GM23248 (cell line): ENCODE measurements at places on chromosomes 3 and 15.

GRCh38 chr15:28904003-28904402 lies 18.2 kb downstream of the APBA2 start:
- DNase-seq, result no peak

DNA sequence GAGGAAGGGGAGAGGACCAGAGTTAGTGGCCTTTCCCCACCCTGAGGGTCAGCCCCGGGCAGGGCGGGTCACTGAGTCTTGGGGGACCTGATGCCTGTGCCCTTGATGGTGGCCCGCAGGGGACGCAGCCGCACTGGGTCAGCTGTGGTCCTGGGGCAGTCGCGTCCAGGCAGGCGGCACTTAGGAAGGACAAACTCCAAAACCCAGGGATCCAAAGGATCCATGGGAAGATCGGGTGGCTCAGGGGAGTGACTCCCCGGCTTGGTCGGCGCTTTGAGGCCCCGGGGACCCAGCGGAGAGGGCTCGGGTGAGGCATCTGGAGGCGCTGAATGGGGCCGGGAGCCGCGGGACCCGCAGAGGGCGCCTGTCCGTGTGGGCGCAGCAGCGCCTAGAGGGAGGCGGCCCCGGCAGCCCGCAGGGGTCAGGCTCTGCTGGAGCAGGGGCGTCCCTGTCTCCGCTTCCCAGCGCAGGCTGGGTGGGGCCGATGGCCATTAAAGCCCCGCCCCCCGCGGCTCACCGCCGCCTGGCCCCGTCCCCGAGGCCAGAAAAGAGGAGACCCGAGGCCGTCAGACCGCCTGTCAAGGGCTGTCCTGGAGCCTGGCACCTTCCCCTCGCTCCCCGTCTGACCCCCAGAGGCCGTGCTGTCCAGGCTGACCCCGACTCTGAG lies 17.5 kb downstream of the CIDEC start:
- DNase-seq, result peak; percentile 51

DNA sequence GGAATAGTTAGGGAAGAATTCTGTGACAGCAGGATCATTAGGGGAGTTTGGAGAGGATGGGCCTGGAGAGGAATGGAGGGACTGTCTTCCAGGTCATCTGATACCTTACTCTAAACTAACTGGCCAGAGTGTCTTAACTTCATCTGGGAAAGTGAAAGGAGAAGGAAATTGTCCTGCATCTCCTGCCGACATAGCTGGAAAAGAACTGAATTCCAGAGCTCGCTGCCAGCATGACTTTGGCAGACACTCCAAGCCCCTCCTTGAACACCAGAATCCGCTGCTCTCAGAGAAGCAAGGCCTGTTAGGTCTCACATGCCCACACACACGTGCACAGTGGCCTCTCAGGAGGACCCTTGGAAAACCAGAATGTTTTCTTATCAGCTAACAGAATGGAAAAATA lies 10.5 kb downstream of the ABI3BP start:
- peak; percentile 56 for DNase-seq

DNA sequence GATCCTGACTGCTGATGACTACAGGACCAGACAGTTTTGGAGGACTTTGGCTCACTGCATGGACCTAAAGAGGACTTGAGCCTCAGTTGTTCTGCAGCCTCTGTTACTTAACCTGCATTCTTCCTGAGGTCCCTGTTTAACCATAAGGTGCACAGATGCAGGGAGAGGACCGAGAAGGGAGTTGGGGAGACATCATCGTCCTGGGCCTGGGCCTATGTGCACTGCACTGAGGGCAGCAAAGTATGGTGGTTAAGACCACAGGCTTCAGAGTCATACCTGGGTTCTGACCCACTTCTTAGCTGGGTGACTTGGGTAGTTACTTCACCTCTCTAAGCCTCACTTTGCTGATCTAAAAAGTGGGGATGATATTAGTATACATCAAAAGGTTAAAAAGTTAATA lies 21.9 kb downstream of the KY start:
- DNase-seq, result no peak

DNA sequence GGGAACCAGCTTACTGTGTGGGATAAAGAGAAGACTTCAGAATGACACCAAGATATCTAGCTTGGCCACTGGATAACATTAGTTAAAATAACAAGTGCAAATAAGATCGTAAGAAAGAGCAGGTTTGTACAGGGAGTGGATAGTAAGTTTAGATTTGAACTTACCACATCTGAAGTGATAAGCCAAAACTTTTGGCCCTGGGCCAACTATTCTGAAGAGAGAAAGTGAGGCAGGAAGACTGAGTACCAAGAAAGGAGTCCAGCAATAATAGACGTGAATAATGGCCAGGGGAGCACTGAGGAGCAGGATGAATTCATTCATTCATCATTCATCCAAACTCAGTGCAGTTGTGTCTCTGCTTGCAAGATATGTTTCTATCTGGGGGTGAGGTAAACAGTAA lies 122.9 kb downstream of the PDE8A start:
- DNase-seq, result no peak

DNA sequence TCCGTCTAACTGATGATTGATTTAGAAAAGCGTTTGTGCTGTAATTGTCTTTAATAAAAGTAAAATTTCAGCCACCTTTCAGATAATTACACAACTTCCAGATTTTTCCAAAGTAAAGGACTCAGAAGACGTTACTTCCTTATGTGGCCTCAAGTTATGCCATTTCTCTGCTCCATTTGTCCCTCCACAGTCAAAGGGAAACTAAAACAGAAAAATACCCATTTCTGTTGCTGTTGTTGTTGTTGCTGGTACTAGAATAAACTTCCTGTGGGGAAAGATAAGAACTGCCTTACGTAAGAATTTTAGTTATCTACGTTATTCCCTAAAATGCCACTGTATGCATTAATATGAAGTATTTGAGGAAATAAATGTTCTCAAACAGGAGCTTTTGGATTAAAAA lies 153.9 kb downstream of the P3H2 start:
- no peak for DNase-seq

- DNase-seq, result no peak
Observed at GRCh38 chr3:122014741-122015140, 7.3 kb downstream of the ILDR1 start.

GRCh38 chr15:34737477-34737876 lies 17.3 kb downstream of the GJD2 start:
- DNase-seq, result peak; percentile 84

DNA sequence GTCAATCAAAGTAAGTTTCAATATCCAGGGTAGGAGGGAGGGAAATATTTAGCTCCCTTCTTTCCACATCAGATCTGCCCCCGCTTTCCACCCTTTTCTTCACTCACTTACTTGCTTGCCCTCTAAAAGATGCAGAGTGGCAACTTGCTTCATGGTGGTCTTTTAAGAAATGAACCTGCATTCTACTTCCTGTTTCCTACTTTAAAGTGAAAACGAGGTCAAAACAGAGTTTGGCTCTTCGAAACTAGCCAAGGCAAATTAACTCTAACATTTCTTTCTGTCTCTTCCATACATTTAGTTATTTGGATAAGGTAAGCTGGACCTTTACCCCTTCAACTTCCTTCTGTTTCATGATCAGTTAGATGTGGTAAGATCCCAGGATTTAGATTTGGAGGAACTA lies 34.2 kb upstream of the PEX5L start:
- no peak for DNase-seq

- DNase-seq, result no peak
Observed at GRCh38 chr3:9897408-9898372, 5.0 kb upstream of the IL17RE start.

DNA sequence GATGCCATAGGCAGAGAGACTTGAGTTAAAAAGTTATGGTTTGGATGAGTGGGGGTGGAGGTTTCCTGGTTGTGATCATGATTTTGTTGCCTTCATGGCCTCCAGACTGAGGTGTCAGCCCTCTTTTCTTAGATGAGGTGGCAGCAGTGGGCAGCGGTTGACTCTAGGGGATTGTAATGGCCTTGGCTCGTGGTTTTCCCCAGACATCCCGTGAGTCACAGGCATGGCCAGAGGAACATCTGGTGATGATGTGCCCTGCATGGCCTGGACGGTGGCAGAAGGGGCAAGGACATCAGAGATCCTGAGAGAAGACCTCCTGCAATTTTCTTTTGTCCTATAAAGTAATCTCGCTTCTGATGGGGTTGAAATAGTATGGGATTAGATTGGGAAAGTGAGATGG lies 12.4 kb downstream of the RETNLB start:
- DNase-seq, result no peak

- peak; percentile 80 for DNase-seq
Observed at GRCh38 chr3:150292891-150293290, 115.2 kb upstream of the TSC22D2 start.

DNA sequence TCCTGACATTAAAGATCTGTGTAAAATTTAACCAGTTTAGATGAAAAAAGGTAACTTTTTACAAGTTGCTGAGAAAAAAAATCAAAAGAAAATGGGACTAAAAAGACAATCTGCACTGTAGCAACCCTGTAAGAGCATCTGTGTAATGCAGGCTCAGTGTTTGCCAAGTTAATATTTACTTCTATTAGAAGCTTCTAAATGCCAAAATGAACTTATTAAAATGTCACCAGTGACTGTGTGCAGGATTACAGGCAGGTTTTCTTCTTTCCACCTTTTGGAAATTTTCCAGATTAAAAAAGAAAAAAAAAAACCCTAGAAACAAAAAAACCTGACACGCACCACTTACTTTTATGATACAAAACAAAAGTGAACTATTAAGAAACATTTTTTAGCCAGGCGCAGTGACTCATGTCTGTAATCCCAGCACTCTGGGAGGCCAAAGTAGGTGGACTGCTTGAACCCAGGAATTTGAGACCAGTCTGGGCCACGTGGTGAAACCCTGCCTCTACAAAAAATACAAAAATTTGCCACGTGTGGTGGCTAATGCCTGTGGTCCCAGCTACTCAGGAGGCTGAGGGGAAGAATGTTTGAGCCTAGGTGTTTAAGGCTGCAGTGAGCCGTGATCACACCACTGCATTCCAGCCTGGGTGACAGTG lies 87.2 kb downstream of the TJP1 start:
- peak; percentile 10 for DNase-seq

GRCh38 chr15:92925454-92925853 lies 25.3 kb downstream of the CHD2 start:
- no peak for DNase-seq

DNA sequence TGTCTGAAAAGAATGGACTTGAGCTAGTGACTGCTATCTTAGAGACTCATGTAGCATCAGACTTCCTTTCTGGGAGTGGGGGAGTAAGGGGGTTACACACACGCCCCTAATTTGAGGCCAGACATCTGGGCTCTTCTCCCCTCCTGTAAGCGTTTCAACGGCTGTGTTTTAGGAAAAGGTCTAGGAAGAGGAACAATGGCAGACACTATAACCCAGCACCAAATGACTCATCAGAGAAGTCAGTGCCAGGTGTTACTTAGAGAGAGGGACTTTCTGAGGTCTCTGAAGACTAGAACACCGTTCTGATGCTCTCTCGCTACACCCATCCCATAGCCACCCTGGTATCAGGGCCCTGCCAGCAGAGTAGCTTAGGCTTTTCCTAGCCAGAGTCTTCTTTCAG lies 65.5 kb downstream of the SSUH2 start:
- no peak for DNase-seq

DNA sequence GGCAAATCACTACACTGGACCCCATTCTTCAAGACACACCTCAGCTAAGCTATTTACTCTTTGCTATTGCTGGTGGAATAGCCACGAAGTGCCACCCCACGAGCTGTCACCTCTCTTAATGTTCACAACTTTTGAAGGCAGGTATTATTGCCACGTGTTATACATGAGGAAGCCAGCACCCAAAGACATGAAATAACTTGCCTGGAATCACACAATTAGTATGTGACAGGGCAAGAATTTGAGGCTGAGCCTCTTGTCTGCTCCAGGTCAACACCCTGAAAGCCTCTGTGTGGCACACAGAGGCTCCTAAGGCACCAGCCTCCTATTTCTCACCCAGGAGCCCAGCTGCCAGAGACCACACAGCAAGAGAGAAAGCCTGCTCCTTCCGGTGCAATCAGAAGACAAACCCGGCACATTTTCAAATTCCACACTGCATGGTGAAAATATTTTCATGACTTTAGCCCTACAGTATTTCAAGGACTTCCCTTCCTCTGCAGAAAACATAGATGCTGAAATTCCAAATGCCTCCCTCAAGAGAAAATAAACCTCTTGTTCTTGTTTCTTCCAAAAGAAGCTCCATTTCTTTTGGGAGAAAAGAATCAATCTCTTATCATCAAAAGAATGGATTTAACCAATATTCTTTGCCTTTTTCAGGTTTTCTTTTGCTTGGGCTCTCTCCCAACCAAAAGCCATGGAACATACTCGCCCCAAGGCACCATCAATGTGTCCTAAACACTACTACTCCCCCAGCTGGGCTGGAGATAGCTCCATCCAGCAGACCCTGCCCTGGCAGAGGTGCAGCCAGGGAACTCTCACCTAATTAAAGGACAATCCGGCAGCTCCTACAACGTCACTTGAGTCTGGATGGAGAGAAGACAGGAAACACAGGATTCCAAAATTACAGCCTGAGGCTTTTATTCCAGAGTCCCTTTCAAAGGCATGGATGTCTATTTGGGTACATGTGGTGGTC lies 84.7 kb upstream of the THBS1 start:
- peak; percentile 49 for DNase-seq

DNA sequence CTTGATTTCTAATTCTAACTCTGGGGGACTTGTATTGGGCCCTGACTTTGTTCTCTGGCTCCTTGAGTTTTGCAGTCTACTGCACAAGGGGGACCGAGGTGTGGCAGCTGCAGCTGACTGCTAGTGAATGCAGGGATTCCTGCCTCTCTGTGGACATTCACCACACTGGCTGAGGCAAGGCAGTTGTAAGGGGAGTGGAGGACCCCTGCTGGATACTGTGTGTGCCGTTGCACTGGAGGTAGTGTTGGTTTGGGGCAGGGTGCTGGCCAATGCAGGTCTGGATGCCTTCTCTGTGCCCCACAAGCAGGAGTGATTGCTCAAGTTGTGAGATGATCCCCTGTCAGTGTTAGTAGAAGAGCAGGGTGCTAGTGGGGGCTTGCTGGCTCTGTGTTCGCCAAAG lies 626.1 kb downstream of the SQOR start:
- no peak for DNase-seq

DNA sequence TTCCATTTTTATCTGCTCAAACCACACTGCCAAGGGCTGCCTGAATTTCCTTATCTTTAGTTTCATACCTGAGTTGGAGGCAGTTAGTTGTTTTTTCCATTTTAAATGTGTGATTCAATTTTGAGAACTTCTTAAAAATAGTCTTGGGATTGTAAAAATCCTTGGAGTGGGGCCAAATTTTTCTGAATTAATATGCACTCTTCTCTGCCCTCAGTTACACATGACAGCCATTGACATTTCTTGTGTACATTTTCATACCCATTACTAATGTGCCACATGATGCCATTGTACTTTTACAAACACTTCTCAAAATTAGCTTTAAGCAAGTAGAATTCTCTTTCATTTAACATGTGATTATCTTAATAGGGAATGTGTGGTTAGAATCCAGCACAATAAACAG lies 141.7 kb downstream of the C3orf38 start:
- DNase-seq, result no peak

GRCh38 chr3:155619118-155619915 lies 125.6 kb downstream of the PLCH1 start:
- no peak for DNase-seq
